ENCODE measurements at places on chromosomes 1 and 21.
A peak's percentile ranks its signal among the peaks of the same experiment; 100 is the strongest.

DNA sequence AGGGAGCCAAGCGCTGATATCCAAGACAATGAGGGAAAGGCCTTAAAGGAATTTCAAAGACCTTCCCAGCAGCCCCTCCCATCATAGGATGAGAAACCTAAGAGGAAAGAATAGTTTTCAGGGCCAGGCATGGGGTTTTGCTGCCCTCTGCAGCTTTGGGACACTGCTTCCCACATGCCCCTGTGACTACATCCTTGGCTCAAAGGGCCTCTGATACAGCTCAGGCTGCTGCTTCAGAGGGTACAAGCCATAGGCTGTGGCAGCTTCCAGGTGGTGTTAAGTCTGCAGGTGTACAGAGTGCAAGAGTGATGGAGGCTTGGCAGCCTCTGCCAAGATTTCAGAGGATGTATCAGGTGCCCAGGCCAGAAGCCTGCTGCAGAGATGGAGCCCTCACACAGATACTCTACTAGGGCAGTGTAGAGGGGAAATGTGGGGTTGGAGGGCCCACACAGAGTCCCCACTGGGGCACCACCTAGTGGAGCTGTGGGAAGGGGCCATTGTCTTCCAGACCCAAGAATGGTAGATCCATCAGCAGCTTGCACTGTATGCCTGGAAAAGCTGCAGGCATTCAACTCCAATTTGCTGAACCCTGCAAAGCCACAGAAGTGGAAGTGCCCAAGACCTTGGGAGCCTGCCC lies 125.8 kb downstream of the SLC45A1 start:
- DNase-seq, result no peak

- DNase-seq, result no peak
Observed at GRCh38 chr1:8371372-8371991, 53.6 kb downstream of the SLC45A1 start.

GRCh38 chr1:89802051-89802450 lies 18.8 kb upstream of the LRRC8D start:
- DNase-seq, result no peak

DNA sequence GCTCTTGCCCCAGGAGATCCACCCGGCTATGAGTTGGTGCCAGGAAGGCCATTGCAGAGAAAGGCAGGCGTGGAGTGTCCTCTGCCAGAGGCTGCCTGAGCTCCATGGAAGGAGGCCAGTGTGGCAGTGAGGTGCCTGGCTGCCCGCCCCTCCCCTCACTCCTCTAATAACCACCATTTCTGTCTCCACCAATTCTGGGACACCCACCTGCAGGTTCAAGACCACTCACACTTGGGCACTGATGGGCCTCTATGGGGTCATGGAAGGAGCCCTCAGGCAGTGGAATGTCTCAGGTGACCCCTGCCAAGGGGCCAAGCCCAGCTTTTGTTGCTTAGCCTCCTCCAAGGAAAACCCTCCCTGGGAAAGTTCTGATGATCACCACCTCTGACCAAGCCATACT lies 731.6 kb downstream of the MATN1 start:
- no peak for DNase-seq

DNA sequence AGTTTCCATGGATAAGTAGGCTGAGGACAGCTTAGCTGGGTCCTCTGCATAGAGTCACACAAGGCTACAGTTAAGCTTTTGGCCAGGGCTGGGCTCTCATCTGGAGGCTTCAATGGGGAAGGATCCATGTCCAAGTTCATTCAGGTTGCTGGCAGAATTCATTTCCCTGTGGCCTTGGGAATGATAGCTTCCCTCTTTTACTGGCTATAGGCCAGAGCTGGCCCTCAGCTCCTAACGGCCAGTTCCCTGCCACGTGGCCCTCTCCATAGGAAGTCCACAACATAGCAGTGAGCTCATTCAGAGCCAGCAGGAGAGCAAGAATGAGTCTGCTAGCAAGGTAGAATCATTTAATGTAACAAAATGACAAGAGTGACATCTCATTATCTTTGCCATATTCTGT lies 15.1 kb upstream of the PODN start:
- DNase-seq, result no peak

- DNase-seq, result no peak
Observed at GRCh38 chr1:206529425-206529824, 22.1 kb downstream of the RASSF5 start.

DNA sequence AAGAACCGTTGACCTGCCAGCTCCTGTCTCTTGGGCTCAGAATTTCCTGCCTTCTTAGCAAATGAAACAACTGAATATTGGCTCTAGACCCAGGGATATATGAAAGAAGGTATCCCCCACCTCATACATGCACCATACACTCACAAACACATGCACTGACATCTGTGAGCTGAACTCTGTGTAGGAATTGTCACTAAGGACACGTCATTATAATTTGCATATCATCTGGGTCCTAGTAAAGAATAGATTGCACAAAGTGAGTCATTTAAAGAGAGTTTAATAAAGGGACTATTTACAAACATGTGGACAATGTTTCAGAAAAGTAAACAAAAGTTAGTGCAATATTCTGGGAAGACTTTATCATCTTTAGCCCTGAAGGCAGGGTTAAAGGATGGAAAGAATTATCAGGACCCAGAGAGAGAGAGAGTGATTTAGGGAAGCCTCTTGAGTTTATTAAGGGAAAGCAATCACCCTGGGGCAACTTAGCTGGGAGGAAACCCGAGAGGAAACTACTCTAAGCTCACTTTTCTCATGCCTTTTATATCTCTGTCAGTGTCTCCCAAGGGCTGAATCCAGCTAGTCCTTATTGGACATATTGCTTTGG lies 74.1 kb upstream of the PLA2G4A start:
- no peak for DNase-seq

GRCh38 chr1:246355411-246356230 lies 151.5 kb downstream of the SMYD3 start:
- no peak for DNase-seq

- no peak for DNase-seq
Observed at GRCh38 chr1:88302843-88303486, 381.1 kb upstream of the PKN2 start.

DNA sequence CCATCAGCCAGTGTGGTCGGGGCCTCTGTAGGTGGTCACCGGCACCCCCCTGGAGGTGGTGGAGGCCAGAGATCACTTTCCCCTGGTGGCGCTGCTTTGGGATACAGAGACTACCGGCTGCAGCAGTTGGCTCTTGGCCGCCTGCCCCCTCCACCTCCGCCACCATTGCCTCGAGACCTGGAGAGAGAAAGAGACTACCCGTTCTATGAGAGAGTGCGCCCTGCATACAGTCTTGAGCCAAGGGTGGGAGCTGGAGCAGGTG lies 961 bp downstream of the RBM15 start:
- no peak for DNase-seq

GRCh38 chr1:67110352-67110751 lies 24.4 kb downstream of the C1orf141 start:
- peak; percentile 79 for DNase-seq

DNA sequence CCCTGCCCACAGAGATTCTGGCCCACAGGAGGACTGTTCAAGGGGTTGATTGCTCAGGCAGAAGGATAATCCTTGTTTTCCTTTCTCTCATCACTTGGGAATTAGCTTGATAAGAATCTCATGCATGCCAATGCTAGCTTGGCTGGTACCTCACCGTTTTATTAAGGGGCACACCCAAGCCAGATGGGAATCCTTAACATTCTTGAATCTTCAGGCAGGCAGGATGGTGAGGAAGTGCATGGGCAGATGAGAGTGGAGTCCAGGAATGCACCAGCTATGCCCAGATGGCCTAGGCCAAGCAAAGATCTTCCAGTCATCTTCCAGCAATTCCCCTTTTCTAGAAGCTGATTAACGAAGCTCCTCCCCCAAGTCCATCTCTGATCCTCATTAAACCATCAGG lies 4.1 kb upstream of the LCE7A start:
- no peak for DNase-seq

DNA sequence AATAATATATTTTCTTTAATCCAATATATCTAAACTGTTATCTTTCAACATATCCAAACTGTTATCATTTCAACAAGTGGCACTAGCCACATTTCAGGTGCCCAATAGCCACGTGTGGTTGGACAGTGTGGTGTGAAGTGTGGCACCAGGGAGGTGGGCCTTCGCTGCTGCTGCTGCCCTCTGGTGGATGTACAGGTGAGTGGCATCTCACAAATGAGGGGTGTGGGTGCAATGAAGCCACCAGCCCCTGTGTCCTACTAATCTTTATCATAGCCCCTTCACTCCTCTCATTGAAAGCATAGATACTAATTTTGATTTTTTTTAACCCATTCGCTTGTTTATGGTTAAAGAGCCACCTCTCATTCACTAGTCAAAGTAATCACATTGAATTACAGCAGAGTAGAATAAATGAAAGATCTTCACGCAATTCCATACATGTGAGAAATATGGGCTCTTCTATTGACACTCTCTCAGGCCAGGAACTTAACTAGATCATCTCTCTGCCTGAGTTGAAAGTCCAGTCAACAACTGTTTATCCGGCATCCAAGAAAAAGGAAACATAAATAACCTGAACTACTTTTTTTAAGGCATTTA lies 499.2 kb downstream of the OMA1 start:
- DNase-seq, result no peak

DNA sequence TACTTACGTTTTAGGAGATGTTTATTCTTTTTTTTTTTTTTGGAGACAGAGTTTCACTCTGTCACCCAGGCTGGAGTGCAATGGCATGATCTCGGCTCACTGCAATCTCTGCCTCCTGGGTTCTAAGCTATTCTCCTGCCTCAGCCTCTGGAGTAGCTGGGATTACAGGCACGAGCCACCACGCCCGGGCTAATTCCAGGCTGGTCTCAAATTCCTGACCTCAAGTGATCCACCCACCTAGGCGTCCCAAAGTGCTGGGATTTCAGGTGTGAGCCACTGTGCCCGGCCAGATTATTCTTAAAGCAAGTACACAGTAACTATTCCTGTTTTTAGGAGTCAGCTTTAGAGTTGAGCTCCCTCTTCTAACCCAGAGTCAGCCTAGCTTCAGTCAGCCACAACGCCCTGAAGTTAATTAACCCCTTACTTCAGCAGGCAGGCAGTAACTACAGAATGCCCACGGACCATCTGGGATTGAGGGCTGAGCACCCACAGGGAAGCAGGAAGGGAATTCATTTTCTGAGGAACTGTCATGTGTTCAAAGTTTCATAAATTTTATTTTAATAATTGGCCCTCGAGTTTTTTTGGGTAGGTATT lies 5.3 kb upstream of the ID3 start:
- no peak for DNase-seq

- DNase-seq, result peak; percentile 8
Observed at GRCh38 chr1:41682845-41683625, 198.6 kb upstream of the EDN2 start.

DNA sequence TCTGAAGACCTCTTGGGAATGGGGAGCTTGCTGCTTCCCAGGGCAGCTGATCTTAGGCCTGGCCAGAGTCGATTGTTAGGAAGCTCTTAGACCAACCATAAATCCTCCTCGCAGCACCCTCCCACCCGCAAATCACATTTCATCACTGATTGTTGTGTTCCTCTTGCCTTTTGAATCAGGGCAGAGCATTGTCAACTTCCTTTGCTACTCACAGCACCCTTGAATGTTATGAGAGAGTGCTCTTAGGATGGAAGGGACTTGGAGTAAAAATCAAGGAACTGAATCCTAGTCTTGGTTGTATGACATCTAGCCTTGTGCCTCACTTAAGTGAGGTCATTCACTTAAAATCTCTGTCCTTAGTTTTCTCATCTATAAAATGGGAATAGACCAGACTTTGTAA lies 3.0 kb downstream of the VASH2 start:
- DNase-seq, result peak; percentile 34

DNA sequence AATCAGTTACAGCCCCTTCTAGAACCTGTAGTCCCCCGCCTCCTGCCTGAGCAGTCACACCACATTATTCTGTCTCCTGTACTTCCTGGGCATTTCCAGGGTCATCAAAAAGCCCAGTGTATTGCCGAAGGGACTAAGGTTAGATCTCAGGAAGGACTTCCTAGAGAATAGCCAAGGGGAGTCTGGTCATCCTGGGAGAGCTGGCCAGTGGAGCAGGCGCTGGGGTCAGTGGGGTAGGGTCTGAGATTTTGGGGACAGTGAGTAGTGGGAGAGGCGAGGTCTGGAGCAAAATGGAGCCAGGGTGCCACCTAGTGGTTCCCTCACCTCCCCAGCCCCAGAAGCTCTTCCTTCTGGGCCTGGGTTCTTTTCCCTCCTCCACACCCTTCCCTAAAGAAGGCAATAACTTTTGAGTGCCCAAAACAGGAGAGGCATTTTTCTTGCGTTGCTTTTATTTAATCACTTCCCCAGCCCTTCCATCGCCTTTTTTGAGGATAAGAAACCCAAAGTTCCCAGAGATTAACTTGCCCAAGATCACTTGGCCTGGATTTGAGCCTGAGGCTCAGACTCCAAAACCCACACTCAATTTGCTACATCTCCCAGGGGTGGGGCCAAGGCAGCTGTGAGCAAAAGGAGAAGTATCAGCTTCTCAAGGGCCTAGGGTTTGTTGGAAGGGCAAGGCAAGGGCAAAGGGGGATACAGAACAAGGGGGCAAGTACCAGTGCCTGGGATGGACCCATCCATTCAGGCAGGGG lies 7.3 kb upstream of the PMVK start:
- peak; percentile 74 for DNase-seq

GRCh38 chr21:17146426-17146825 lies 366.4 kb upstream of the CXADR start:
- DNase-seq, result no peak

DNA sequence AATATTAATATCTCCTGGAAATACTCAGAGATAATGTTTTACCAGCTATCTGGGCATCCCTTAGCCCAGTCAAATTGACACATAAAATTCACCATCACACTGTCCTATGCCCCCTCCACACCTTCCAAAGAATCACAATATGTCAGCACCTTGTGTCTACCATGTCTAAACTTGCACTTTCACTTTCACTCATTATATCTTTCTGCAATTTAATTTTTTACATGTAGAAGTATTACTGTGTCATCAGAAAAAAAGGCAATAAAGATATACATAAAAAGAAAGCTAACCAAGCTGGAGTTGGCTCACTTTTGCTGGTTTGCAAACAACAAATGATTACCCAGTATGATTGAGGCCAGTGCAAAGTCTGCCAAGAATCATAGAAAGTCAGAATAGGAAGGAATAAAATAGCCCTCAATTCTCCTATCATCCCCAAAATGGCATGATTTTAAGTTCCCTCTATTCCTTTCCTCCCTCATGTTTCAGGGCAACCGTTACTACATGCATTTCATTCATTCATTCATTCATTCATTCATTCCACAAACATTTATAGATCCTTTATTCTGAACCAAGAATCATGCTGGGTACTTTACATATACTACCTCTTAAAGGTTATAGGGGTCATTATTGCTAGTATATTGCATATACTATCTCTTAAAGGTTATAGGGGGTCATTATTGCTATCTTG lies 5.9 kb upstream of the LUZP1 start:
- DNase-seq, result no peak

- DNase-seq, result no peak
Observed at GRCh38 chr1:76262601-76263000, 188.1 kb downstream of the ST6GALNAC3 start.

GRCh38 chr1:114310695-114311271 lies 157.1 kb upstream of the SYT6 start:
- DNase-seq, result peak; percentile 17

Data from MV-4-11 (cell line).